Activated CD4-positive, alpha-beta T cell treated with anti-CD3 and anti-CD28 coated beads, Interleukin-2, amount 50 U/mL, for 24 hours (primary cell): ENCODE measurements at places on chromosomes 5 and 9.

DNA sequence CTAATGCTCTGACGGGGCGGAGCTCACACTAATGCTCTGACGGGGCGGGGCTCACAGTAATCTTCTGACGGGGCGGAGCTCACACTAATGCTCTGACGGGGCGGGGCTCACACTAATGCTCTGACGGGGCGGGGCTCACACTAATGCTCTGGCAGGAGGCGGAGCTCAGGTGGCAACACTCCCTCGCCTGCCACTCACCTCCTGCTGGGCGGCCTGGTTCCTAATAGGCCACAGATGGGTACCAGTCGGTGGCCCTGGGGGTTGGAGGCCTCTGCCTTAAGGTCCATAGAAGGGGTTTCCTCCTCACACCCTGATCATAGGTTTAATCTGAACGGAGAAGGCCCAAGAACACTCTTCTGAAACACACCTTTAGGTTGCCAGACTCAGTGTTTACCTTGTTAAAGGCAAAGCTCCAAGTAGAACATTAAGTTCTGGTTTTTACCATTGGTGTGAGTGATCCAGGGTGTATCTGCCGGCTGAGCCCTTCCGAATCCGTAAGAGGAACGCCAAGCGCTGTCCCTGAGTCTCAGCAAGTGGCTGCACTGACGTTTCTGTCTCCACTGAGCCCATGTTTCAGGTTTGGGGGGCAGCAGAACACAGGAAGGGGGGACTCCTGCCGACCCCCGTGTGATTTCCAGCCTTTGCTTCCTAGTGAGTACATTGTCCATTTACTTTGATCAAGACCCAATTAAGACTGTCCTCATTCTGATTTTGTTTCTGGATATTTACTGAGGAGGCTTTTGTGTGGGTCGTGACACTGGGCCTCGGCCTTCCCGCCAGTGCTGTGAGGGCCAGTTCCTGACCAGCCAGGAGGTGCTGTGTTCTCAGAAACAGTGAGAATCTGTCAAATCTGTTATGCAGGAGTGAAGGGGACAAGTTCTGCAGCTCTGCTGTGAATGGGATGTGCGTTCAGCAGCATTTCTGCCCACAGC is 24.6 kb upstream of the LRRC14B start:
- no peak for DNase-seq

GRCh38 chr9:86353655-86354010 is 577 bp downstream of the TUT7 start:
- no peak for DNase-seq

DNA sequence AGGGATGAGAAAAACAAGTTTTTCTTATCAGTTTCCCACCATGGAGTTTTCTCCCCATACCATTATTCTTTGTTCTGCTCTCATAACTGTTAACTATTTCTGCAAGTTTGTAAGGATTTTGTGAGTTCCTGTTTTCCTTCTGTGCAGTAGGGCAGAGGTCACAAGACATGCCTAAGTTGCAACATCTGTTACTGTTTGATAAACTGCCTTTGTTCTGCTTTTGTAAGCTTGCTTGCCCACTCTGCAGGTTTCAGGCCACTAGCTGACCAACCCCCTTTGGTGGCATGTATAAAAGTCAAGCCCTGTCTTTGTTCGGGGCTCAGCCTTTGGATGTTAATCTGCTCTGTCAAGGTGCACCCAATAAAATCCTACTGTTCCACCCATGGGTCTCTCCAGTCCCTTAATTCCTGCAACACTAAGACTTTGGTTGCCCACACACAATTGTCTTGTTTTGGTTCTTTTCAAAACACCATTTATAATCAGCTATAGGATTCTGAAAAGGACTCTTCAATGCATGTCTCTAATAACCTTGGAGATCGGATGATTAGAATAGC is 545.4 kb downstream of the CDH9 start:
- DNase-seq, result no peak

DNA sequence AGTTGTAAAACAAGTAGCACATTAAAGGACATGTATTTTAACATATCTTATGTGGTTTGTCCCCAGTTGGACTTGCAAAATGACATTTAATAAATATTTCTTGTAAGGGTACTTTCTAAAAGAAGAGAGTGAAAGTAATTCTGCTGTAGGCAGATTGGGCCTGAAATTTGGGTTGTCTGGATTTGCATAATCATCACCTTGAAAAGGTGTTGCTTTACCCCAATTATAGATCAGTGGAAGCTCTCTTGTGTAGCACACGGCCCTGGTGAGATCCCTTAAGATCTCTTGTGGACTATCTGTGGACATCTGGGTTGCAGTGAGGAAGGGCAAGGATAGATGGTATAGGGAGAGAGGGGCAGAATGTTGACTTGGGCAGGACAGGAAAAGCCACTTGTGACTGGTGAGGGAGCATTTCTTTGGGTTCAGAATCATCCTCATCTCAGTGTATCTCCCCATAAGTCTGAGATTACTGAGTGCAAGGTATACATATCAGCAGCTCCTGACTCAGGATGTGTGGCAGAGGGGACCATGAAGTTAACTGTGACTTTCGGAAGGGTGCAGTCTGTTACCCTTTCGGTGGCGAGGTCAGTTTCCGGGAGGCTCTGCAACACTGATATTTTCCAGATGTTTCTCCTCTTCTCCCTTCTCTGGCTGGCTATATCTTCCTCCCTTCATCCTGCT is 2.0 kb upstream of the TNFAIP8 start:
- no peak for DNase-seq

DNA sequence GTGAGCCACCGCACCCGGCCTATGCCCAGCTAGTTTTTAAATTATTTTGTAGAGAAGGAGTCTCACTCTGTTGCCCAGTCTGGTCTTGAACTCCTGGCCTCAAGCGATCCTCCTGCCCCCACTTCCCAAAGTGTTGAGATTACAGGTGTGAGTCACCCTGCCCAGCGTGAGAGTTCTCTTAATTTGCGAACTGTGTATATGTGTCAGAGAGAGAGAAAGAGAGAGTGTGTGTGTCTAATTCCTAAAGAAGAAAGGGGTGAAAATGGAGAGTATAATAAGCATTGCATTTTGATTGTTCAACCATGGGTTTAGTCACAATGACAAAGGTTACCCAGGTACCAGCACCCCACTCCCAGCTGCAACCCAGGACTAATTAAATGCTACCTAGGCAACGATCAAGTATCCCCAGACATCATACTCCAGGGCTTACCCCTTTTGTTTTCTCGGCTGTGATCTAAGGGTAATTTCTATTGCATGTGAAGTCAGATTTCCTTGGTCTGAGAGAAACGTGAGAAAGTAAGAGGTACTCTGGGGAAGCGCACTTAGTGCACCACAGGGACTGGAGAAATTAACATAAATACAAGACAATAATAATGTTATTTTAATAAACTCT is 16.6 kb downstream of the MAP1B start:
- no peak for DNase-seq

GRCh38 chr9:124217836-124218437 is 39.8 kb upstream of the NEK6 start:
- DNase-seq, result no peak

DNA sequence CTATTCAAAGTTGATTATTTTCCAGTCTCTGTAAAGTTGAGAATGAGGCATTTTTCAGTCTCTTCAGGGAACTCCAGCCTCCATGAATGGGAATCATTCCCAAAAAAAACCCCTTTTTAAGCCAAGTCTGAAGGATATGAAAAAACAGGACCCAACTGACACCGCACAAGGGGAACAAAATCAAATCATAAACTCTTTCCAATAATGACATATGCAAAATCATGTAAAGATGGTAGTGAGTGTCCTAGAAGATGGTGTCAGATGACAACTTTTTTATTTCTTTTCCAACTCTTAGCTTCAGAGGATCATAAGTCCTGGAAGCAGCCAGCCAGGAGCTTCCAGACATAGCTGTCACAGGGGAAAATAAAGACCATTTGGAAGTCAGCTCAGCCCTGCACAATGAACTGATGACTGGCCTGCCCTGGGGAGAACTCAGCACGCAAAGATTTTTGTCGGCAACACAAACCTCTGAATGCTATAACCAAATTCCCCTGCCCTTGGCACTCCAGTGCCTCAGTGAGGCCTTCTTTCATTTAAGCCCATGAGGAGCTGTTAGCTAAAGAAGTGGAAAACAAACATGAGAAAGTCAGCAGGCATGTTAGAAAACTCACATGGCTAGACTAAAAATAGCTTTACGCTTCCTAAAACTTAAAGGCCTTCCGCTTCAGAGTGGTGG is 85.4 kb downstream of the SLC1A3 start:
- no peak for DNase-seq

DNA sequence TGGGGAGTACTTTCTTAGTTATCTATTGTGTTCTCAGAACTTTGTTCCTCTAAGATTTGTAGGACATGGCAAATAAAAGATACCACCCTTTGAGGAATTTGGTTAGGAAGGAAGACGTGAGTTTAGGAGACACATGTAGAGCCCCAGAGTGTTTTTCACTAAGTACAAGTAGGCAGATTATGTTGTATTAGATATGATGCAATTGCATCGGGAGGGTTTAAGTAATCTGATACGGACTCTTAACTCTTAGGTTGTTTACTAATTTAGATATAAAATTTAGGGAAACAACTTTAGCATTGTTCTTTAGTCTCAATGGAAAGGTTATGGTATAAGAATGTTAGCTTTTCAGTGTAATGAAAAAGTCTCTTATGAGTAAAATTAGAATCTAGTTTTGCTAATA is 84.4 kb downstream of the TRIO start:
- DNase-seq, result no peak

GRCh38 chr9:131752231-131752884 is 12.5 kb upstream of the RAPGEF1 start:
- DNase-seq, result no peak

DNA sequence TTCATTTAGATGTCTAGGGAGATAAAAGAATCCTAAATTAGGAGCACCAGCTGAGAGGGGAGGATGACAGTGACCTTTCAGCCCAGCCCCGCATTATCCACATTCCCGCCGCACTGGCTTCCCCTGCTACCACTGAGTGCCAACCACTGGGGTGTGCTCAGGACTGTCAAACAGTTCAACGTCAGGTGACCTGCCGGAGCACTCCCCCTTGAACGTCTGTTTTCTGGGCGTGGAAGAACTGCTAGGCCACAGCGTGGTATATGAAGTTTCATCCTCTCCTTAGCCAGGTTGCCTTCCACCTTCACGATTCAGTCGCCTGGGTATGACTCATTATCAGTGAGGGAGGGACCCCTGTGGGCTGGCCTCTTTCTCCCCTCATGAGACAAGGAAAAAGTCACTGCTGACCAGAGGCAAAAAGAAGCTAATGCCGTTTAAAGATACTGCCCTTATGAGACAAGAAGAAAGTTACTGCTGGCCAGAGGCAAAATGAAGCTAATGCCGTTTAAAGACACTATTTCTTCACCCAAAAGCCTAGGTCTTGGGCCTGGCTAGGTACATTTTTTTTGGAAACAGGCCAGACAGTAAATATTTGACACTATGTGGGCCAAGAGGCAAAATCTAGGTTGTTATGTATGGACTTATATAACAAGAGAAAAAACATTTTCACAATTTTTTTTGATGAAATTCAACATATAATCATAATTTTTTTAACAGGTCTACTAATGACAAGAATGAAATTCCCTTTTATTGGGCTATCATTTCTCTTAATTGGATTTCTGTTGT is 4.6 kb downstream of the NMRK1 start:
- no peak for DNase-seq

GRCh38 chr5:176624142-176624541 is 6.2 kb downstream of the SNCB start:
- no peak for DNase-seq
